NCI-H2081 treated with DMSO at 0.1 percent for 48 hours (cell line): ENCODE measurements at places on chromosomes 13 and 19.

GRCh38 chr19:29323440-29324290 is 110.7 kb upstream of the UQCRFS1 start:
- no peak for DNase-seq

- DNase-seq = no peak
These were observed 114.7 kb upstream of the MCF2L start for GRCh38 chr13:112854321-112854720.

DNA sequence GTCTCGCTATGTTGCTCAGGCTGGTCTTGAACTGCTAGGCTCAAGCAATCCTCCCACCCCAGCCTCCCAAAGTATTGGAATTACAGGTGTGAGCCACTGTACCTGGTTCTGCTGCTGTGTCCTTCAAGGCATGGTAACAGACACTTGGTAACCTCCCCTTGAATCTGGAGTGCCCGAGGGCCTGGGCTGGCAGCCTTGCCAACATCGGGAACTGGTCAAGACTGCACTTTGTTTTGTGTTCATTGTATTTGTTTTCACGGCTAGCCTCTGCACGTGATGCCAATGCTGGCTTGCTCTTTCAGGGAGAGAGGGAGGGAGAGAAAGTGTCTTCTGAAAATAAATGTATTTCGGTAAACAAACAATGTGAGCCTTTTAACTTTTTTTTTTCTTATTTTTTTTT is 12.0 kb downstream of the CERS4 start:
- no peak for DNase-seq

DNA sequence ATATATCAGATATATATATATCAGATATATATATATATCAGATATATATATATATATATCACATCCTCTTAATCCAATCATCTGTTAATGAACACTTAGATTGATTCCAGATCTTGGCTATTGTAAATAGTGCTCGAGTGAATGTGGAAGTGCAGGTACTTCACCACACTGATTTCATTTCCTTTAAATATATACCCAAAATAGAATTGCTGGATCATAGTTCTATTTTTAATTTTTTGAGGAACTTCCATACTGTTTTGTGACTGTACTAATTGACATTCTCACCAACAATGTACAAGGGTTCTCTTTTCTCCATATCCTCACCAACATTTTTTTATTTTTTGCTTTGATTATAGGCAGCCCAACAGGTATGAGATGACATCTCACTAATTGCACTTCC is 277.5 kb downstream of the NHLRC3 start:
- no peak for DNase-seq
